Caco-2 (cell line): ENCODE measurements at places on chromosomes 7 and 10. TPM values are rescaled to one million over a fixed set of nuclear protein-coding genes. Genes with fewer than 3 reads are reported as not detected.

The HYAL4 gene
- total RNA-seq: 0.14 and 0.68 TPM in 2 replicates

The MLLT10 gene
- 84.3 and 85.3 TPM in 2 replicates for total RNA-seq

The AGBL3 gene
- 5.3 and 6.1 TPM in 2 replicates for total RNA-seq

The H2BK1 gene
- not detected in 2 replicates for total RNA-seq

The PIP gene
- total RNA-seq: not detected in 2 replicates
